AG10803 (cell line): ENCODE measurements at places on chromosomes 6 and 20.

DNA sequence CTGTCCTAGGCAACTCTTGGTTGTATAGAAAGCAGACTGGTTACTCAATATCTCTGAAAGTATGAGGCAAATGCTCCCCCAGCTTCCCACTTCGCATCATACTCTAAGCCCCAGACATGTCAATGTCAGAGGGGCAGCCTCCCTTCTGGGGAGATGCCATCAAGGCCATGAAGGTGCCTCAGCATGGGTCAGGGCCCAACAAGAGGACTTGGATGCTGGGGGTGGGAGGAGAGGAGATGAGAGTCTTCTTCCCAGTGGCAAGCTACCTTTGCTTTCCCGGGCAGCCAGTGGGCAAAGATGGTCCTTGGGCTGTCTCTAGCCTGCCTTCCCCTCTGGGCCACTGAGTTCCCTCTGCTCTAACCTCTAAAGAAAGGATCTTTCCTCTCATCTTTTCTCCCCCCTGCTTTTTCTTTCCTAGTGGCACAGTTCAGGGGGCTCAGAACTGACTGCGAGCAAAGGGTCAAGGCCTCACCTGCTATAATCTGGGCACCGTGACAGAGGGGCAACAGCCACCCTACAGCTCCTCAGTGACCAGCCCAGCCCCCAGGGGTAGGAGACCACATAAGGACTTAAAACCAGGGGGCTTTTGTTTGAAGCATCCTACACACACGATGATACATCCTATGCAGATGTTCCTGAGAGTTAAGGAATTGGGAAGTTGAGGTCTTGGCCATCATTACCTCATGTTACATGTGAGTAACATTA is 26.2 kb downstream of the MOCS1 start:
- no peak for DNase-seq

DNA sequence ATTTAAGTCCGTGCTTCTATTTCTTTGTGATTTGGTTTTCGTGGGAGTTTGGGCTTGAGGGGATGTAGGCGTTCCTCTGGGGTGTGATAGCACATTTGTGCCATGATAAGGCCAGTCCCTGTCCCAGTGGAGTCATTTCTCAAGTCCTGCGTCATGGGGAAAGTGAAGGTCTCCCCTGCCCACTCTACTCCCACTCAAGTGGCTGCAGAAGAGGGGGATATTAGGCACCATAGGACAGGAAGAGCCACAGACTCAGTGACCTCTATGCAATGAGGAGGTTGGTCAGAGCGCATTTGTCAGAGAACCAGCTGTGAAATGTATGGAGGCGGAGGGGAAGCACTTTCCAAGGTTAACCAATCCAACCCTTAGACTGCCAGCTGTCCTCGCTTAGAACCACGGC is 51.9 kb upstream of the EDN1 start:
- DNase-seq, result no peak

DNA sequence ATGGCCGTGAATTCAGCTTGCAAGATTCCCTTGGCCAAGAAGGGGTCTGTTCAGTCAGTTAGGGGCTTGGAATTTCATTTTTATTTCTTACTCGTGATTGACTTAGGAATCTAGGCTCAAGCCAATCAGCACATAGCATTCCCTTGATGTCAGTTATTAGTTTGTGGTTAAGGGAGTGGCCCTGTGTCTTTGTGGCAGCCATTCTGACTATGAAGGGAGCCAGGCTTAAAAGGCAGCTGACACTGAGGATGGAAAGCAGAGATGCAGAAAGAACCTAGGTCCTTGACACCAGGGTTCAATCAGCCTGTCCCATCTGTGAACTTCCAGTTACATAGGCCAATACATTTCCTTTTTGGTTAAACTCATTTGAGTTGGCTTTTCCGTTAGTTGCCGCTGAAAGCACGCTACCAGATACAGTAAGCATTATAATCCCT is 48.1 kb downstream of the MCUR1 start:
- DNase-seq, result peak; percentile 84

DNA sequence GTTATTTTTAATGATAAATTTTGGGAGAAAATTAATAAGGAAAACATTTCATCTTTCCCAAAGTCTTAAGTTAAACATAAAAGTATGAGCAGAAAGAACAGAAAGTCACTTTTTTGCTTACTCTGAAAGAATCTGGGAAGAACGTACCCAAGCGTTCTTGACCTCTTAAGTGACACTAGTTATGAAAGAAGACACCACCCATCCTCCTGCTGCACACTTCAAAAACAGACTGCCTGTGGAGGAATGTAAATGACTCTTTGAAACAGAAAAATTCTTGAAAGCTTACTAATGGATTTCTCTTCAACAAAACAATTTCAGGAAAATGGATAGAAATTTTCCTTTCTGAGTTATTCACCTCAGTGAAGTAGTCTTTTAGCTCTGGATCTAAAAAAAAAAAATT is 227.7 kb downstream of the MEI4 start:
- DNase-seq, result no peak

DNA sequence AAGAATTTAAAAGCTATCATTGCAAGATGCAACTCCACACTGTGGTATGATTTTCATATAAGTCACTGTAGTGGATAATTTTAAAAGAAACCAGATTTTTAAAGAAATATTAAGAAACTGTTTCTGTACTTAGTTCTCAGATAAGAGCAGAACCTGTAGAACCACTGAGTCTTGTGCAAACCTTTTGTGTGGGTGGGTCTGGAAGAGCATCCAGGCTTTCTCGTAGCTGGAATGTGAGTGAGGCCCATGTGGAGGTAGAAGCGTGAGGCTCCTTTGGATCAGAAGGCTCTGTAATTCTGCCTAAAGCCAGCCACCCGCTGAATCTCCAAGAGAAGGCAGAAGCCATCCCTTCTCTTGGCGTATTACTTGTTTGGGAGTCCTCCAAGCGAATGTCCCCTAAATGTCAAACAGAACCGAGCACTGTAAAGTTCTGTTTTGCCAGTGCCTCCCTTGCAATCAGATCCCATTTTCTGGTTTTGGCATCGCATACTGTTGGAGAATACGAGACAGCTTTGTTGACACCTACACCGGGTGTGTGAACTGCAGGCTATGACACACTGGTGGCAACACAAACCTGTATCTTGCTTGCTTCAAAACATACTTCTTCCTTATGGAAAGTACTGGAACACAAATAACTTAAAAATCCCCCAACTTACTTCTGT is 188.7 kb downstream of the FOXC1 start:
- DNase-seq, result no peak

DNA sequence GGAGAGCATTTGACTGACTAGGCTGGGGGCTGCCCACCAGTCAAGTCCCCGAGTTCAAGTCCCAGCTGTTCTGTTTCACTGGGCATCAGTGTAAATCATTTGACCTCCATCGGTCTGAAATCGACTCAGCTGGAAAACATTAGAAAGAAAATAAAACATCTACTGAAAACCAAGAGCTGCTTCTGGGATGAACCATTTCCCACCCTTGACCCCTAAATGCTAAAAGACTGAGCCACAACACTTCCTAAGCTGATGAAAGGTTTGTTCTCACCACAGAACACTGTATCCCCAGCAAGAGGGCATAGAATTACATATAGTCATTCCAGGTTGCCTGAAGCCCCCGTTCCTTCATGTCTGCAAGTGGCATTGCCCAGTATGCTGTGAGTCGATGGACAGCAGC is 237.0 kb upstream of the TAB2 start:
- DNase-seq, result peak; percentile 76

- no peak for DNase-seq
Observed at GRCh38 chr20:48437146-48437545, 390.7 kb downstream of the PREX1 start.

GRCh38 chr6:99838607-99839006 is 155.4 kb downstream of the MCHR2 start:
- no peak for DNase-seq

DNA sequence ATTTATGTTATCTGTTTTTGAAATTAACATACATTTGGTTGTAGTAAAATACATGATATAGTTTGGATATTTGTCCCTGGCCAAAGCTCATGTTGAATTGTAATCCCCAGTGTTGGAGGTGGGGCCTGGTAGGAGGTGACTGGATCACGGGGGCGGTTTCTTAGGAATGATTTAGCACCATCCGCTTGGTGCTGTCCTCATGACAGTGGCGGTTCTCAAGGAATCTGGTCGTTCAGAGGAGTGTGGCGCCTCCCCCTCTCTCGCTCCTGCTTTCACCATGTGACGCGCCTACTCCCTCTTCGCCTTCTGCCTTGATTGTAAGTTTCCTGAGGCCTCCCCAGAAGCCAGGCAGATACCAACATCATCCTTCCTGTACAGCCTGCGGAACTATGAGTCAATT is 29.0 kb downstream of the CTCFL start:
- no peak for DNase-seq

GRCh38 chr6:109446541-109446940 is 6.0 kb downstream of the SMPD2 start:
- DNase-seq, result no peak

- DNase-seq, result peak; percentile 73
Observed at GRCh38 chr6:75528423-75528822, 34.8 kb upstream of the FILIP1 start.

GRCh38 chr6:167995731-167996151 is 1.7 kb upstream of the KIF25 start:
- no peak for DNase-seq

GRCh38 chr20:58179432-58180099 is 48.9 kb downstream of the ANKRD60 start:
- peak; percentile 15 for DNase-seq

DNA sequence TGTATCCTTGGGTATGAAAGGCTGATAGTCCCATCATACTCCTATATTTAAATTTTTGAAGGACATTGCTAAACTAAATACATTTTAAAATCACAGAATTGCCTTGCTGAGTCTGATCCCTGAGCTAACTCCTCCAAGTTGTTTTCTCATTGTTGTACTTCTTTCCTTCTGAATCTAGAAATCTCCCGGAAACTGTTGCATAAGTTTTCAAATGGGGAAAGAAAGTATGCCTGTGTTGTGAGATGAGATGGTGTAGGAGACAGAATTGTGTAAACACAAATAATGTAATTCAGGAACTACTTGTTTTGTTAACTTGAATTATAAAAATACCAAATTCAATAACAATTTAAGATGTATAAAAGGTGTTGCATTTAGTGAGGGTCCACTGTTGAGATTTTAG is 7.3 kb downstream of the PNRC1 start:
- no peak for DNase-seq

GRCh38 chr20:52446421-52447224 is 255.0 kb upstream of the ZFP64 start:
- no peak for DNase-seq

GRCh38 chr20:3222635-3223600 is 13.6 kb downstream of the ITPA start:
- no peak for DNase-seq

DNA sequence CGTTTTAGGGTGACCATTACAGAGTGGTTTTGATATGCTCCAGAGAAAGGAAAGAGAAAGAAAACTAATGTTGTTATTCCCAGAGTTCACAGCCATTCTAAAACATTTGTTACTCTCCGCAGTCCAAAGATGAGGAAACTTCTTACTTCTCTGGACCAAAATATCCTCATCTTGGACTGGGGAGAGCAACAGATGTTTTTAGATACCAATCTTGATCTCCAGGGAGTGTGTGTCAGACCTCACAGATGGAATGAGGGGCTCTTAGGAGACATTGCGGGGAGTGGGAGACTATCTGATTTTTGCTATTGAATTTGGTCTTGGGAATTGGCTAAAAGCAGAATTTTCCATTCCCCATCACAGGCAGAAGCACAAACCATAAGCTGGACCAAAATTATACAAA is 110.8 kb downstream of the TNFAIP3 start:
- DNase-seq, result peak; percentile 9

GRCh38 chr20:43507150-43508080 is at the start of gene L3MBTL1:
TSS of gene L3MBTL1 (plus strand) at chr20:43507697. CDS start at chr20:43513504, 5,807 bp downstream.
- peak; percentile 25 for DNase-seq

DNA sequence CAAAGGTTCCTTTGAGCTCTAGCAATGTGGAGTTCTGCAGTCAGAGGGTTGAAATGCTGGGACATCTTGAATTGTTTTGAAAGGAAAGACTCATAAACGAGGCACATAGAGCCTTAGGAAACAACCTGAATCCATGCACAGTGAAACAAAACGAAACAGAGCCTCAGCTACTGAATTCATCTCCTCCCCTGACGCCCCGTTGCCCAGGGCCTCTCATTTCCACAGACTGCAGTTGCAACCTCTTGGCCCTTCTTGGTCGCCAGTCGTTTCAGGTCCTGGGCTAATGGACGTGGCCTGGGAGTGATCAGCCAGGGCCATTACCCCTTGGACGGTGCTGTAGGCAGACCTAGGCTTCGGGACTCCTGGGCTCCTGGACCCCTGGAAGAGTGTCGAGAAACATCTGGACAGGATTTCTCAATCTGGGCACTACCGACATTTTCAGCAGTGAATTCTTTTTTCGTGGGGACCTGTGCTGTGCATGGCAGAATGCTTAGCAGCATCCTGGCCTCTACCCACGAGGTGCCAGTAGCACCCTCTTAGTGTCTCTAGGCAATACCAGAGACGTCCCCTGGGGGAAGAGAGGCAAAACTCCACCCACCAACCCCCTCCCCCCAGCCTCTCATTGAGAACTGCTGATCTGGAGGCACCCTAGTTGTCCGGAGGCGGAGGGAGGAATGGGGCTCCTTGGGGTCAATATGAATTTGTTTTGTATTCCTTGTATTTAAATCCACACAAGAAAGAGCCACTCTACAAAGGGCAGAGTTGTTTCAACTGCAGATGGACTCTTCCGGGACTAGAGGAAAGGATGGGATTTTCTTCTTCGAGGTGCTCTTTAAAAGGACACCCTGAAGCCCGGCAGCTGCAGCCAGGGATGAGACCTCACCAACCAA is 50.2 kb downstream of the TMEM242 start:
- DNase-seq, result peak; percentile 40

GRCh38 chr20:48877304-48877703 is 44.2 kb upstream of the ARFGEF2 start:
- DNase-seq, result no peak

DNA sequence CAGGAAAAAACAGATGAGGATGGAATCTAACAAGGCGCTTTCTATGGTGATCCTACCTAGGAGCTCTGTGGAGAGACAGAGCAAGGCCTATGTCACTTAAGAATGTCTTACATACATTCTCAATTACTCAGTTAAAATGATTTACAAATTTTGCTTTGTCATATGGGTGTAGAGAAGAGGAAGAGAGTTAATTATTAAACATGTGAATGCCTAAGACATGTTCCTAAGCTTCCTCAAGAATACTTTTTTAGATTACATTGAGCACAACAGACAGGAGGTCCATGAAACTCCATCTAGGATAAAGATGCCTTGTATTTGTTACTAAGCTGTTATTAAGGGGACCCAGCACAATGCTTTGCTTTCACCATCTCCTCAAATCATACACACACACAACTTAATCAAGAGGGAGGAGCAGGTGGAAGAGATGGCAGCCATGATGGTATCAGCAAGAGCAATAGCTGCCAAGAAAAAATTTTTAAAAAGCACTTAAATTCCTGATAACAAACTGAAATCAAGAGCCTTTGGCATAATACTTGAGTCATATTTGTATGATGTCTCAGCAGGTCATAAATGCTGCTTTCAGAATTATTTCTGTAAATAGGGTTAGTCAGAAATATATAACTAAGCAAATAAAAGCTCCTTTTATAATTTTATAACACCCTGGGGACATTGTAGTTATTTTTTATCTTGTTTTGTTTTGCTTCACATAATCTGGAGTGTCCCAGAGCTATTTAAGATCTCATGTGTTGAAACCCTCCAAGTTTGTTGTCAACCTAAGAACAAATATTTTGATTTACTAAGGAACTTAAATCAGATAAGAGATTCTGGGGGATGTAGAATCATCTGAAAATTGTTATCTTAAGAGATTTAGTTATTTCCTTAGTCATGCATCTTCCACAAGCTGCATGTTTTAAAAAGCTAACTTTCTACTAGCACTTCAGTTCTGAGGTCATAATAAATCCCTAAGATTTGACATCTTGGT is 70.0 kb upstream of the CD2AP start:
- no peak for DNase-seq

GRCh38 chr6:45829873-45830272 is 185.8 kb downstream of the CLIC5 start:
- DNase-seq, result no peak

- no peak for DNase-seq
Observed at GRCh38 chr6:87182940-87183339, 27.6 kb downstream of the ZNF292 start.
